ENCODE measurements at places on chromosomes 7 and 10. TPM values are rescaled to one million over a fixed set of nuclear protein-coding genes. Genes with fewer than 3 reads are reported as not detected.

The TFEC gene
- not detected for total RNA-seq

GRCh38 chr7:50603287-50603686 lies 38.1 kb upstream of the DDC start:
- no peak for DNase-seq

GRCh38 chr7:88771417-88771816 lies 11.9 kb downstream of the ZNF804B start:
- DNase-seq, result no peak

- DNase-seq, result no peak
These were observed 419.5 kb upstream of the SORCS1 start for GRCh38 chr10:107583974-107584373.

DNA sequence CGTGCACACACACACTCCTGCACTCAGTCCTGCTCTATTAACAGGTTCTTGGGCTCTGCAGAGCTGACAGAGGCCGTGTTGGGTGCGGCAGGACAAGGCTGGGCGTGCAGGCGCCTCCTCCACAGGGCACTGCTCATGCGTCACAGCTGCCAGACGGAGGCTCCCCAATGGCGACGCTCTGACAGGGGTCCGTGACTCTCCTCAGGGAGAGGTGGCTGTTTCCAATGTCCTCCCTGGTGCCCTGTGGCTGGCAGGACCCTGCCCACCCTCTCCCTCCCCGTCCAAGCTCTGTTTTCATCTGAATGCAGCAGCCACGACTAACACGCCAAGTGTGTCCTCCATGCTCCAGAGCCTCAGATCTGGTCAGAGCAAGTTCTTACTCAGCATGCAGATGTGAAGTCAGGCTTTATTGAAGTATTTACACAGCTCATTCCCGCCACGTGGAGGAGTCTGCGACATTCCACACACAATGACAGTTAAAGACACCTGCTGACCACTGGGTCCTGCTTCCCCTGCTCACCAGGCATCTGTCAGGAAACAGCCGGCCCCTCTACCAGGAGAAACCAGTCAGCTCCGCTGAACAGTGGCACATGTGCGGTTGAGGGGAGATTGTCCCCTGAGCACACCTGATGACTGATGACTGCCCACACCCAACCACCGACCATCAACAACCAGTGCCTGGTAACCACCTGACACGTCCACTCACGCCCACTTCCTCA lies 116.7 kb downstream of the VIPR2 start:
- no peak for DNase-seq

GRCh38 chr10:108913300-108913699 lies 1010.0 kb downstream of the XPNPEP1 start:
- DNase-seq, result no peak

DNA sequence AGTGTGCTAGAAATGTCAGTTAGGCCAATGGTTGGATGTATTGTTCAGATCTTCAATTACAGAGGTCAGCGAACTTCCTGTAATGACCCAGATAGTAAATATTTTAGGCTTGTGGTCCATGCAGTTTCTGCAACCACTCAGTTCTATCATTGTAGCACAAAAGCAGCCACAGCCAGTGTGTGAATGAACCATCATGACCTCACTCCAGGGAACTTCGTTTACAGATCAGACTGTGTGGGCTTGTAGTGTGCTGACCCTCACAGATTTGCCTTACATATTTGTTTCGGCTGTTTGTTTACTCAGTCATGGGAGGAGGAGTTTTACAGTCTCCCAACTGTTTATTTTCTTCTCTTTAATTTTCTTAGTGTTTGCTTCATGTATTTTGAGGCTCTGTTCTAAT lies 55.4 kb downstream of the LANCL2 start:
- DNase-seq, result no peak

GRCh38 chr7:113000316-113001020 lies 86.2 kb downstream of the GPR85 start:
- DNase-seq, result no peak

The LRRC4 gene
- not detected for total RNA-seq

- DNase-seq, result no peak
These were observed 49.8 kb downstream of the FHIP2A start for GRCh38 chr10:114871379-114871778.

DNA sequence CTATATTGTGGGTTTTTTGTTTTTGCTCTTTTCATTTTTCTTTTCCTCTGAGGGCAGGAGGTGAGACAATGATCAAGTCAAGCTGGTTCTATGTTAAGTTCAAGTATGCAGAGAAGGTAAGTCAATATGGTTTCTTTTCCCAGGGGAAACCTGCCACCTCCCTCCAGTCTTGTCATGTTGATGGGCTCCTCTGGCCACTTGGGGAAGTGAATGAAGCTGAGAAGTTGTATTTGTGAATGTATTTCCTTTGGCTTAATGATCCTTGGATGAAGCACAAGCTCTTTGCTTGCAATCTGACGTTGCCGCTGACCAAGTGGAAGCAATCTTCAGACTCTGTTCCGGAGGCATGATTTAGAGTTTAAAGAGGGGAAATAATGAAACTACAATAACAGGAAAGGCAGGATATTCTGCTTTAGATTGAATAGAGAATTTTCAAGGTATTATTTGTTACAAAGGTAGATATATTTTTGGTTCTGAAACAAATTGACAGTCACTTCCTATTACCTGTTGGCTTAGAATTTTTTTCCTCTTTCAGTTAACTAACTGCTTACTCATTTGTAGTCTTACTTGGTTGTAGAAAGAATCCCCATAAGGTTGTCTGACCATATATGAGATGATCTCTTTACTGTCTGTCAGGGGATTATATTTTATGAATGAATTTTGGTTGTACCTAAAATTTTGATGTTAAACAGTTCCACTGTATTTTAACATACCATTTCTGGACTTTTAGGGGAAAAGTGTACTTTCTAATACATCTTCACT lies 369.6 kb downstream of the AUTS2 start:
- DNase-seq, result no peak
